ENCODE measurements at places on chromosomes 3 and 15.

DNA sequence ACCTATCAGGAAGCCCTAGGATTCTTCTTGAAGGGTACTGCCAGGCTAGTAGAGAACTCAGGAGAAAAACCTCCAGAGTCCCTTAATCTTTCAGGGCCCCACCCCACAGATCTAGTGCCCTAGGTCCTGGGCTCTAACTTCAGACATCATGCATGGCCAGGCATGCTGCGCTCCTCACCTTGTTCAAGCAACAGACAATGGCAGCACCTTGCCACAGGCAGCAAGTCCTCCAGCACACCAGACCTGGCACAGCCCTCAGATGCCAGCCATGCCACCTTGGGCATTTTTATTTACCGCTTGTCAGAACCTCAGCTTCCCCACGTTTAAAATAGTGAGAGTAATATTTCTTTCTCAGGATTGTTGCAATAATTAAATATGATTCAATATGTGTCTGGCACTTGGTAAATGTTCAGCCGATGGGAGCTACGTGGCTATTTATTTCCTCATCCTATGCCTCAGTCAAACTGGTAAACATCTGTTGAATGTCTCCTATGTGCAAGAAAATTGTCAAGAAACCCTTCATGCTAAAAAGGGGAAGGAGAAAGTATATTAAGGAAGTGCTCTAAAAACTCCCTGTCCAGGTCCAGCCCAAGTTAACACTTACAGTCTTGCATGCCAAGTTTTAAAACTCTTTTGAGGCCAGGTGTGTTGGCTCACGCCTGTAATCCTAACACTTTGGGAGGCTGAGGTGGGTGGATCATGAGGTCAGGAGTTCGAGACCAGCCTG lies 14.5 kb upstream of the CCR1 start:
- DNase-seq, result no peak

DNA sequence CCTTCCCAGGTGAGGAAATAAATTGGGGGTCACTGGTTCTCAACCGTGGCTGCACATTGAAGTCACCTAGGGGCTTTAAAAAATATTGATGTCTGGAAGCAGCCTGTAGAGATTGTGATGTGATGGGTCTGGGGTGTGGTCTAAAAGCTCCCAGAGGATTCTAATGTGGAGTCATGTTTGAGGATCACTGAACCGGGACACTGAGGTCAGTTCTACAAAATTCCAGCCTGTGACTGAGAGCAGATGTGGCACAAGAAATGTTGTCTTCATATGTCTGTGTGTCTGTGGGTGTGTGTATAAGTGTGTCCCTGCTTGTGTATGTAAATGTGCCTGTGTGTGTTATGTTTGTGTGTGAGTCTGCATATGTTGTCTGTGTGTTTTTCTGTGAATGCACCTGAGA lies 79.9 kb downstream of the TLE3 start:
- DNase-seq, result no peak

- no peak for DNase-seq
Measured at GRCh38 chr3:2595486-2595885, 496.8 kb downstream of the CNTN4 start.

GRCh38 chr3:12991861-12992281 lies 81.4 kb downstream of the IQSEC1 start:
- no peak for DNase-seq

- no peak for DNase-seq
Measured at GRCh38 chr3:164451072-164451910, 627.0 kb downstream of the SI start.

DNA sequence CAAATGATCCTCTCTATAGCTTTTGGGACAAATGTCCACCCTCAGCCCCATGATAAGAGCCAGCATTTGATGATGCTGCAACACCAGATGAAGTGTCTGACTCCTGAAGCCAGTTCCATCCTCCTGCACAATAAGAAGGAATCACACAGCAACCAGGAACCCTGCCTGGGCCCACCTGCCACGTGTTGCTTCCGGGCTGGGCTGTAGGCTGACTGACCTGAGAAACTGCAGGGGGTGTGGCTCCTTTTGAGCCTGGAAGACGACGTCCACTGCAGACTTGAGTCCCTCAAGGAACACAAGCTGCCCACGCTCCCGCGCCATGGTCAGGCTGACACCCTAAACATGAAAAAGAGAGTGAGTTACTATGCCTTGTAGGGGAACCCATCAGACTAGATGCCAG lies 9.4 kb downstream of the ELP6 start:
- DNase-seq, result no peak

GRCh38 chr15:49620199-49620598 lies 419 bp downstream of the FAM227B start:
- no peak for DNase-seq

GRCh38 chr15:88918738-88919137 lies 5.6 kb upstream of the MFGE8 start:
- no peak for DNase-seq

DNA sequence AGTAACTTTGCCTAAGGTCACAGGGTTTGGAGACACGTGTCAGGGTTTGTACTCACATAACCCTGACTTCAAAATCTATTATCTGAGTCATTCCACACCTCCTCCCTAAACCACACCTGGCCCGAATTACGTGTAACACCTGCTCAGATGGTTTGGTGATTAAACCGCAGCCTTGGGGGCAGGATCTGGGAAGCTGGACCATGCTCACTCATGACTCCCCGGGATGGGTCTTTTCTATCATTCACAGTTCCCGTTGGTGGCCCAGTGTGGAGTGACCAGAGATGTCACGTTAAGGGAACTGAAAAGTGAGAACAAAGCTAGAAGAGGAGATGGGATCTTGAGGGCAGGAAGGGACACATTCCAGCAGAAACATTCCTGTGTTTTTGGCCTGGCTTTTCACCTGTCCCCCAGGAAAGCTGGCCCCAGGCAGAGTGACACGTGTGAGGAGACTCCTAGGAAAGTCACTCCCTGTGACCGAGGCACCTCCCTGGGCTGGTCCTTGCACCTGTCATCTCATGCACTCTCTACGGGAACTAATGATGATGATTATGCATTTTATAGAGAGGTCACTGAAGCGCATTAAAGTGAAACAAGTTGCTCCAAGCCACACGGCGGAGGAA lies 75.4 kb upstream of the POMGNT2 start:
- DNase-seq, result no peak

GRCh38 chr15:38862099-38862498 lies 297.5 kb upstream of the RASGRP1 start:
- no peak for DNase-seq

DNA sequence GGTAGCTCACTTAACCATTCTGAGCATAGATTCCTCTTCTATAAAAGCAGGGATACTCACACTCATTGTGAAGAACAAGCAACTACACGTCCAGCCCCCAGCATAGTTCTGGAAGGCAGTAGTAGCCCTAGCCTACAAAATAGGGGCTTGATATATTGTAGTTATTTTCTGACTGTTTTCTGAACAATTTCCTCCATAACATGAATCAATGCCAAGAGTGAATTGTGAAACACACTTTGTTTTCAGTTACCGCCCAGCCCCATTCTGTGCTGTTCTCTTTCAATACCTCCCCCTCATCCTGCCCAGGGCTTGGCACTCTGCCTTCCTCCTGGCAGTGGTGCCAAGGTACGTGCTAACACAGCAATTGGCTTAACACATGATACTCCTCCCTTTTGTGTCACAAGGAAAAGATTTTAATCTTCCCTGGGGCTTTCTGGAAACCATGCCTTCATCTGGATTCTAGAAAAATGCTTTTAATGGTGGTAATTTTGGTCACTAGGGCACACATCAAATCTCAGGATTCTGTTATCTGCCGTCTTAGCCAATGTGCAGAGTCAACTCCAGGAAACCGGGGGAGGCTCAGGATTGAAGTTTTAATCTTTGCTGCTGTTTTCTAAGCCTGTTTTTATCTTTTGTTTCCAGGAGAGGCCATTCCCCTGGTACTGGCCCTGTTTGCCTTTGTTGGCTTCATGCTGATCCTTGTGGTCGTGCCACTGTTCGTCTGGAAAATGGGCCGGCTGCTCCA lies 37.2 kb downstream of the IL20RB start:
- DNase-seq, result no peak

GRCh38 chr15:39299486-39300267 lies 281.2 kb upstream of the THBS1 start:
- no peak for DNase-seq

GRCh38 chr15:25695875-25696760 lies 167.0 kb downstream of the ATP10A start:
- no peak for DNase-seq

DNA sequence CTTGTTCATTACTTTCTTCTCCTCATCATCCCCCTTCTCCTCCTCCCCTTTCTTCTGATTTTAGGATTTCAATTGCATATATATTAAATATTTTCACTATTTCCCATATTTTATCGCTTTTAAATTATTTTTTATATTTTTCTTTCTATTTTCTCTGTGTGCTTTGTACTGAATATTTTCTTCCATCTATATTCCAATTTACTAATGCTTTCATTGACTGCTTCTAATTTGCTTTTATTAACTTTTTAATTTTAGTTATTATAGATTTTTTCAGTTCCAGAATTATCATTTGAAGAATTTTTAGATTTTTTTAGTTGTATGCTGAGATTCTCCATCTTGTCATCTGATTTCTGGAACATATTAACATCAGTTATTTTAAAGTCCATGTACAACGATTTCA lies 83.2 kb upstream of the ST3GAL6 start:
- no peak for DNase-seq

GRCh38 chr15:73539212-73540128 lies 93.7 kb downstream of the NPTN start:
- no peak for DNase-seq

- no peak for DNase-seq
Measured at GRCh38 chr3:136937851-136938250, 19.9 kb upstream of the IL20RB start.

GRCh38 chr15:37616215-37616614 lies 318.2 kb upstream of the TMCO5A start:
- no peak for DNase-seq

All from NCI-H524 treated with DMSO at 0.1 percent for 48 hours (cell line).